Caki2 (cell line): ENCODE measurements at places on chromosomes 12 and 14. TPM values are rescaled to one million over a fixed set of nuclear protein-coding genes. Genes with fewer than 3 reads are reported as not detected.

DNA sequence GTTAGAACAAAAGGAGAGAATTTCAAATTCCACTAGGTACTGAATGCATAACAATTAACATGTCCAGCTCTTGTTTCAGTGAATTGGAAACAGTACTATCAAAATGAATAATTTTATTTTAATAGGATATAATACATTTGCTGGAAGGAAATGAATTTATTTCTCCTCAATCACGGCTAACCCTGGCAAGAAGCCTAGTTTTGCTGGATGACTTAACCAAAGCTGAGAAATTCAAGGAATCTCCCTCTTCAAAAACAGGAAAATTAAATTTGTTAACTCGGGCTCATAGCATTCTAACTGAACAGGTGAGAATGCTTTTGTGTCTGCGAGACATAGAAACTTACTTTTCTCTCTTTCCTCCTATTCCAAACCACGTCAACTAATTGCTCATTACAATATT, 163.5 kb upstream of the NEDD1 start:
- DNase-seq, result no peak

GRCh38 chr12:118166946-118167345, 31.0 kb downstream of the PEBP1 start:
- DNase-seq, result no peak

GRCh38 chr14:53062856-53063255, 90.3 kb downstream of the DDHD1 start:
- DNase-seq, result no peak

DNA sequence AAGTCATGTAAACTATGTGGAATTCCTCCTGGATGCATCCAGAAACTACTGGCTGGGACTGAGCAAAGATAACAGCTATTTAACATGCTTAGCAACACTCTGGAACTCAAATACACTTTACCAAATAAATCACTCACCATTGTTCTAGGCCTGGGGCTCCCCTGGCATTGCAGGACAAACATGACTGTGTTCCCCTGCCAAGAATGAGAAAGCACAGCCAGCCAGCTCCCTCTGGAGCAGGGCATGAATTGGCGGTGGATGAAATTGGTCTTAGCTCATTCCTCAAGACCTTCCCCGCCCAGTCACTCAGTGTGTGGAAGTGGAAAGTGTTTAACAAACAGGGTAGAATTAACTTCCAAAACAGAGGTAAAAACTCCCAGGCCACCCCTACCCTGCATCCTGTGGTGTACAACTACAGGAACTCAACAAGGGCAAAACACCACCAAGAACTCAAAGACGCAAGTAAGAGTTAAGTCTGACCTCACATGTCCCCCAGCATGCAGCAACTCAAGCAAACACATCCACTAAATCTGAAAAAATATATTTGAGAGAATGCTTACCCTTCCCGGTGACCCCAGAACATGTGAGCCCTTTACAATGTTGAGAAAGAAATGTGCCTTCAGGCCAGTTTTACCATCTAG, 58.4 kb upstream of the BDKRB2 start:
- DNase-seq, result peak; percentile 15

DNA sequence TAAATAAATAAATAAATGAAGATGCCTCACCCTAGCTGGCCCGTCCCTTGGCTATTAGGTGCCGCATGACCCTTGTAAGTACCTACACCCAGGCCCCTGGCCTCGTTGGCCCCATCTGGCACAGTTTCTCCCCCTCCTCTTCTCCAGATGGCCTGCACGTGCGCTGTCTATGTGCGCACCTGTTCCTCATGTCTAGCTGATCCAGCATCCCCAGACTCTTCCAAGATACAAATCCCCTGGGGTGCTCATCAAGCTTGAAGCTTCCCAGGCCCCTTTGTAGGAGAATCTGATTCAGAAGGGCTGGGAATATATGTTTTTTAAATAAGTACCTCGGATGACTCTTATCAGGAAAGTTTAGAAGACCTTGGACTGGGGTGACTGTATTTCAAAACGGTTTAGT, 133.3 kb downstream of the CHST11 start:
- no peak for DNase-seq

- DNase-seq, result no peak
These were observed 9.0 kb upstream of the EAPP start for GRCh38 chr14:34548472-34548981.

- no peak for DNase-seq
These were observed 139.2 kb downstream of the SLC2A13 start for GRCh38 chr12:39966721-39967120.

BEGAIN gene
- 0.24 TPM in 1 of 2 replicates, not detected in the other for total RNA-seq

DNA sequence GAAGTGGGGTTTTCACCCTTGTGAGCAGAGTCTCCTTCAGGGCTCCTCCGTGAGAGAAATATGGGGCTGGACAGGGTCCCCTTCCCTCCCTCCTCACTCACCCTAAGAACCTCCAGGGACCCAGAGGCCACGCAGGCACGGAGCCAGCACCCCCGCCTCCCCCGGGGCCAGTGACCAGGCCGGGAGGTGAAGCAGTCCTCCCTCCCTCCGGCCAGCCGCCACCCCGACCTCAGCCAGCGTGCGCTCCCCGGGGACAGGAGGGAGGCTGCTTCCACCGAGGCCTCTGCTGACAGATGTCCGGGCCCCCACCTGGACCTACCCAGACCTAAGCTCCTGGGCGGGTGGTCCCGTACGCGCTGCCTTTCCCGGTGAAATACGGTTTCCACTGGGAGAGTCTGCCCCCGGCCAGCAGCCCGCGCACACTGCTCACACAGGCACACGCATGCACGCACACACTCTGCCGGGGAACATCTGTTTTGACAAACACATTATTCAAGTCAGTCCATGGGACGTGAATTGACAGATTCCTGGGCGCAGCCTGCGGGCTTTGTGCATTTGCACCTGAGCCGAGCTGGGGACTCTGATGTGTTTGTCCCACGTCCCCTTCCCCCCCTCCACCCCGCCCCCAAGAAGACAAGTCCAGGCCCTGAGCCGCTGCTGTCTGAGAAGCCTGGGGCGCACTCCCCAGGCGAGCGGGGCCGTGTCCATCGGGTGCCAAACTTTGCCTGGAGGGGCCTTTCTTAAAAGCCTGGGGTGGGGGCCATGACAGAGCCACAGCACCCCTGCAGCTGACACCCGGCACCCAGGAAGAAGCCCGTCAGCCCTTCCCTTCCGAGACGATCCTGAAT, 725 bp downstream of the RIMBP2 start:
- DNase-seq, result no peak

ACVRL1 gene
- total RNA-seq, result 0.35 and 4.4 TPM in 2 replicates

GNB3 gene
- total RNA-seq, result 0.14 and 0.46 TPM in 2 replicates

GRCh38 chr14:60865378-60866127, 115.3 kb downstream of the TRMT5 start:
- DNase-seq, result no peak

OTUB2 gene
- total RNA-seq, result 2.9 and 3.2 TPM in 2 replicates

DNA sequence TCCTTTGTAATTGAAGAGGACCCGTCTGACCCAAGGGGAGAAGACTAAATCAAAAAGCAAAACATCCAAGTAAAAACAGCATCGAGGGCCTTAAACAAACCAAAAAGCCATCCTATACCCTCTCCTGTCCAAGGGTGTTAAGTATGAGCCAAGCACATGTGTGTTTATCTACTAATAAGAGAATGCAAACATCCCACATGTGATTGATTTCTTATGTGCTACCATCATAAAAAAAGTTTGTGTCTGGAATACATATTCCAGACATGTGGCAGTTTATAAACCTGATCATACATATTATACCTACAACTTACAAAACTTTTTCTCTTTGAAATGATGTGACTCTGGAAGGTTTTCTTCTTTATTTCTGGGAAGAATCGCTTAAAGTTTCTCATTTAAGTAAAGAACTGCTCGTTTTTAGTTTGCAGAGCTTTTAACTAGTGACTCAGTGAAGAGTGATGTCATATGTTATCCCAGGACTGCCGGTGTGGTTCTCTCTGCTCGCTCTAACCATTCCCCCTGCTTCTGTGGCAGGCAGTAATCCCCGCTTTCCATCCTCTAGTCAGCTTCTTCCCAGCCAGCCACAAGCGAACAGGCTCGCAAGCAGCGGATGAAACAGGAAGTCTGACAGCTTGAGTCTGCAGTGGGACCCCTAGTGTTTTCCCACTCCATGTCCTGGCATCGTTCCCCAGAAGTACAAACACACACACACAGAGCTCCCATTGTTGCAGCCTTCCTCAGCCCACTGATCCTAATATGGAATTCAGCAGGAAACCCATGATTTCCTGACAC, 431 bp upstream of the RHOJ start:
- DNase-seq, result peak; percentile 48

FOXA1 gene
- total RNA-seq, result not detected in 2 replicates

DNA sequence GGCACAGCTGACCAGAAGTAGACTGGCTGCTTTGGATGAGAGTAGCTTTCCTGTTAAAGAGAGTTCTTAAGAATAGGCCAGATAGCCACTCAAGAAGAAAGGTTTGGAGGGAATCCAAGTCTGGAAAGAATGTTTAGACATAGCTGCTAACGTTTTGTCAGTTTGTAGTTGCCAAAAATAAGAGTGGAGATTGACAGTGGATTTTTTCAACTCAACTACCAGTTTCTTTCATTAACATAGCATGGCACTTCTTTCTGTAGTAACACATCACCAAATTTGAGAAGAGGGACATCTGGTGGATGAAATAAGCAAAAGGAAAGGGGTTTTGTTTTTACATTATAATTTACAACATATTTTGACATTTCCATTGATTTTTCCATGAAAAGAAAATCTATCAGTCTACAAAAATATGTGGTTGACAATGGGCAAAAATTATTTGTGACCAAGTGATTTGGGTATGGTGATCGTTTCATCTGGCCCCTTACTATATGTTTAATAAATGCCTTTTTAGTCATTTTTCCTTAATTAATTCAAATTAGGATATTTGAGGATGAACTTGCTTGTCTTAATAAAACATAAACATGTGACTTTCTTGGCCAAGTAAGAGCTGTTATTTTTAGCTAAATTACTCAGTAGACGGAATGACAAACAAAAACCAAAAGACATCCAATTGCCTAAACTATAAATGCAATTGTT, 71.1 kb downstream of the PTPRR start:
- peak; percentile 81 for DNase-seq

DNA sequence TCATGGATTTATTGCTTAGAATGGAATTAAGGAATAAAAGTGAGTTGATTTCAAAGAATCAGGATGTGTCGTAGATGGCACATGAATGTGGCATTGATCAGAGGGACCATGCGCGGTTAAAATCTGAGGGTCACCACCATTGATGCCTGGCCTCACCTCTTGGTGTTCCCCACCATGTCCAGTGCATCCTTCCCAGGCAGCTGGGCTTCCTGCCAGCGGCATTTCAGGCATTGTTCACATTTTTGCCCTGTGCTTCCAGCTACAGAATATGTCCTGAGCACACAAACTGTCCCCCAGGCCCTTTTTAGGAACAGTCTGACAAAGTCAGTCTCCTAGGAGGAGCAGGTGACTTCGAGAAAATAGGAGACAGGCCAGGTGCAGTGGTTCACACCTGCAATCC, 42.0 kb upstream of the TSPAN9 start:
- no peak for DNase-seq

DNA sequence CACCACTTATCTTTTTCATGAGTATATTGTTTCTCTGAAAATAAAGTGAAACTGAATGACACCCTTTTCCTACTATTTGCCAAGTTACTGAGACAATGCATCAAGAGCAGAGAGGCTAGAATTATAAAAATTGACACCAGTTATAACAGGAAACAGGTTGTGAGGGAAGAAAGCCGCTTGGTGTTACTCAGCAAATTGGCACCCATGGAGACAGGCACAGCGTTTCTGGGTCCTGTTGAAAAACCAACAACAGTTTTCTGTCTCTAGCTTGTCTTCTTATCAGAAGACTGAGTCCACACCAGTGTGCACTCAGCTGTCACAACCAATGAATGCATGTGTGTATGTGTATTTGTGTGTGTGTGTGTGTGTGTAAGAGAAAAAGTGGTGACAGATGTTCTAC, 267.7 kb downstream of the KCNH5 start:
- DNase-seq, result no peak

ENDOU gene
- total RNA-seq, result not detected in 2 replicates

RNASE11 gene
- not detected in 2 replicates for total RNA-seq

ZNF219 gene
- 26.5 and 31.5 TPM in 2 replicates for total RNA-seq

DNA sequence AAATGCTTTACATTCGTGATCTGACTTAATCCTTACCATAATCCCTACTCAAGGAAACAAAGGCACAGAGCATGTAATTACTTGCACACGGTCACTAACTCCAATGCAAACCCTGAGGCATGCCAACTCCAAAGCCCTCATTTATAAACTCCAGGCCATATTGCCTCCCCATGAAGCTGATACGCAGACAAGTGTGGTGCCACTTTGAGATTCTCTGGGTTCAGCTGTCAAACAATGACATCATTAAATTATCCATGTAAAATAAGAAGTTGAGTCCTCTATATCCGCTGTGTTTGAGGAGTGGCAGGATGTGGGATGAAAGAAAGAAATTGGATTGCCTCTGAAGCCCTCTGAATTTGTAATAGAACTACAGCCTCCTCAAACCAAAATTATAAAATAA, 62.8 kb downstream of the ANO4 start:
- DNase-seq, result no peak

RPL41 gene
- 3,851 and 5,660 TPM in 2 replicates for total RNA-seq

SUSD6 gene
- total RNA-seq, result 2.1 and 3.0 TPM in 2 replicates

DNA sequence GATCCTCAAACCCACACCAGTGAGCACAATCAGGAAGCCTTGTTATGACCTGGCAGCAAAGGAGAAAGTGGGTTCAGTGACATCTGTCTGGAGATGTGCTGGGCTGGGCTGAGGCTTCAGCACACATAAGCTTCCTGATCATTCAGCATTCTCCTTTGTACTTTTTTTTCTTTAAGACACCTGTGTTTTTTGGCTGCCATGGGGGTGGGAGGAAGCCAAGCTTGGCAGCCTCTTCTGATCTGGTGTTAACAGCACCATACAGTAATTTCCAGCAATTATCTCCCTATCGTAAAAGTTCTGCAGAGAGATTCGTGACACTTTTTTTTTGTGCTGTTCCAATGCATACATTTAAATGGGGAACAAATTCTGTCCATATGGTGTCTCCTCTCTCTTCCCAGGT, 38.9 kb upstream of the RASSF3 start:
- no peak for DNase-seq

SLC6A13 gene
- not detected in 2 replicates for total RNA-seq

DNA sequence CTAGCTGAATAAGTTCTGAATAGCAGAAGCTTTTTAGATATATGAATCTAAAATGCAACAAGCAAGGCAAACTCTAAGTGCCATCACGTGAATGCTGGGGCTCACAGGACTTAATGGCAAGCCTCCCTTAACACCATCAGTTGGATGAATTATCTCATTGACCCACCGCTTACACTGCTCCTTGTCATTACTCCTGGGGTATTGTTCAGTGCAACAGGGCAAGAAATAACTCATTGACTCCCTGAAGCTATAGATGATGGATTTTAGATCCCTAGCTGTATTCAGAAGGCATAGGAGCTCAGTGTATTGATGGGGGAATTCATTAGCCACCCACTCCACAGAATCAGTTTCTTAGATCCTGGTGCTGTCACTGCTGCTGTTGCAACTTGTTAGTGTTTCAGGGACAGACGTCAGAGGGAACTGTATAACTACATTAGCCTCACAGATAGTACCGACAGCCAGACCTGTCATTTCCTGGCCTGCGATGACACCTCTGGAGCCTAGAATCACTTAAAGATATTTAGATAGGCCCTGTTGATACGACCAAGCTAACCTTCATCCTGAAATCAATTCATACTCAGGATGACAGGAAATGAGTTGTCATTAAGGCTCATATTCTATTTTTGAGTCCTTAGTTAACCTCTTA, 735.3 kb downstream of the DIO2 start:
- no peak for DNase-seq

KLRK1 gene
- not detected in 2 replicates for total RNA-seq

- DNase-seq, result no peak
These were observed 52.9 kb downstream of the APOBEC1 start for GRCh38 chr12:7612851-7613250.

ARHGEF25 gene
- total RNA-seq, result 43.3 and 58.6 TPM in 2 replicates
